Esophagus mucosa (tissue), 1 donor: ENCODE measurements at places on chromosomes 7 and 10. TPM values are rescaled to one million over a fixed set of nuclear protein-coding genes. Genes with fewer than 3 reads are reported as not detected.

The TBL2 gene
- total RNA-seq, result 19.2 TPM

The ANXA8L1 gene
- total RNA-seq, result 193 TPM

The SLC13A4 gene
- total RNA-seq, result 3.0 TPM

The EEPD1 gene
- total RNA-seq, result 2.9 TPM

The ADRA2A gene
- 0.44 TPM for total RNA-seq

The NME8 gene
- total RNA-seq, result not detected

The TSPAN15 gene
- 3.4 TPM for total RNA-seq

The PON1 gene
- total RNA-seq, result not detected

The NEUROG3 gene
- not detected for total RNA-seq

The CDHR1 gene
- 29.0 TPM for total RNA-seq

The PANK1 gene
- total RNA-seq, result 5.7 TPM

The KIF20B gene
- total RNA-seq, result 21.0 TPM

The NODAL gene
- 0.48 TPM for total RNA-seq

The MCM10 gene
- total RNA-seq, result 5.9 TPM

The TRIL gene
- 2.9 TPM for total RNA-seq

The WNT8B gene
- total RNA-seq, result not detected

The DPCD gene
- 19.0 TPM for total RNA-seq

The ADARB2 gene
- total RNA-seq, result 0.20 TPM

The CYP2C19 gene
- total RNA-seq, result 1.4 TPM

The SLC16A9 gene
- total RNA-seq, result 14.3 TPM

The UPK3BL2 gene
- total RNA-seq, result 88.8 TPM

The DKK1 gene
- 1.6 TPM for total RNA-seq

The GPR37 gene
- 5.9 TPM for total RNA-seq

The CUEDC2 gene
- 23.7 TPM for total RNA-seq

The OR13A1 gene
- total RNA-seq, result 0.32 TPM

The PRXL2A gene
- total RNA-seq, result 209 TPM

The GRID2IP gene
- 0.12 TPM for total RNA-seq

The CLDN4 gene
- 149 TPM for total RNA-seq

The ZNF804B gene
- not detected for total RNA-seq

The FGFR2 gene
- 27.4 TPM for total RNA-seq

The GIMAP7 gene
- 2.7 TPM for total RNA-seq

The NKX1-2 gene
- 0.16 TPM for total RNA-seq

The ARL4A gene
- total RNA-seq, result 34.8 TPM

The SRGN gene
- 7.9 TPM for total RNA-seq

The VSTM2A gene
- total RNA-seq, result not detected

The ZNF277 gene
- total RNA-seq, result 17.0 TPM
